ENCODE measurements at places on chromosomes 11 and 22.

DNA sequence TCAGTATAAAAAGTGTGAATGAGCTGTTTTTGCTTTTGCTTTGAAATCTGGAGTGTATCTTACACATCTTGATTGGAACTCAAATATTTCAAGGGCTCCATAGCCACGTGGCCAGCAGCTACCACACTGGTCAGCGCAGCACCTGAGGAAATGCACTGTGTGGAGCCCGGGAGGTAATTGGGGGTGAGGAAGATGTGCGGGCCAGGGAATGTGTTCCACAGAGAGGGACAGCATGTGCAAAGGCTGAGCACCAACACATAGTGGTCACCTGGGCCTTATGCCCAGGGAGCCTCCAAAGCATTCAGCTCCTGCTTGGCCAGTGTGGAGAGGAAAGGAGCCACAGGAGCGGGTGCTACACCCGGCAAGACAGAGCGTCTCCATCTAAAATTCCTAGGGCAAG, 20.8 kb downstream of the RELT start:
- no peak overlapping the region for H3K4me3 ChIP-seq
- no peaks in the 10 kb centered on the region for H3K27me3 ChIP-seq
- H3K36me3 ChIP-seq: peaks cover 2% of the 10 kb centered on the region
- DNase-seq: no peak

DNA sequence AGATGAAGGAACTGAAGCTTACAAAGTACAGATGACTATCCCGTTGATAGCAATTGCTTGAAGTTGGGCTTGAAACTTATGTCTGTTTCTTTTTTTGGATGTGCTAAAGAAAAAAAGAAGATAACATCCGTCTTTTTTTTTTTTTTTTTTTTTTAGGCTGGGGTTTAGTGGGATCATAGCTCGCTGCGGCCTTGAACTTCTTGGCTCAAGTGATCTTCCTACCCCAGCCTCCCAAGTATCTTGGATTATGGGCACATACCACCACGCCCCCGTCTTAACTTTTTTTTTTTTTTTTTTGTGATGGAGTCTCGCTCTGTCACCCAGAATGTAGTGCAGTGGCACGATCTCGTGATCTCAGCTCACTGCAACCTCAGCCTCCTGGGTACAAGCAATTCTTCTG, 40.8 kb upstream of the SCN3B start:
- peaks cover 7% of the 10 kb centered on the region for H3K27me3 ChIP-seq
- no peaks in the 10 kb centered on the region for H3K4me1 ChIP-seq
- no peaks in the 10 kb centered on the region for H3K36me3 ChIP-seq
- no peak overlapping the region for H3K4me3 ChIP-seq
- no peak overlapping the region for H3K27ac ChIP-seq
- no peak for DNase-seq

DNA sequence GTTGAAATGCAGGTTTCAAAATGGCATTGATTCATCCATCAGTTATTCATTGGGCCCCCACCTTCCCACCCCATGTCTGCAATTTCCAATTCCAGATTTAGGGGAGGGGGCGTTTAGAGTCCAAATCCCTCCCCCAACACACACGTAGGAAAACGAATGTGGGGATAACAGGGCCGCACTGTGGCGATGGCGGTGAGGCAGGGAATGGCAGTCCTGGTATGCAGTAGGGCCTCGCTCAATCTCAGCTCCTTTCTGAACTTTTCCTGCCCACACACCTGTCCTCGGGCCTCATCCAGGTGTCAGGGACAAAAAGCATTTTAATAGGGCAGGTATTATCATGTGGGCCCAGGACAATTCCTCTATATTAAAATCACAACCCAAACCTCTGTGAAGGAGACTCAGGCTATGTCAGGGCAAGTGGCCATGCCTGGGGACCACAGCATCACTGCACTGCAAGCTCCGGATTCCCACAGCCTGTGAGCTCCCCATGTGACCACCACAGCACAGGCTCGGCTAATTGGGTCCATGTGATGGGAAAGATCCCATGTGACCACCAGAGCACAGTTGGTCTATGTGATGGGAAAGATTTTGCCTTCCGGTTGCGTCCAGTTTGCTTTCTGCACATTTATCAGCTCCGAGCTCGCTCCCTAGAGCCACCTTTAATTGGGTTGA, 44.5 kb downstream of the RTL6 start:
- H3K27me3 ChIP-seq: no peaks in the 10 kb centered on the region
- no peaks in the 10 kb centered on the region for H3K36me3 ChIP-seq
- no peak for DNase-seq
- H3K27ac ChIP-seq: no peak overlapping the region
- H3K4me1 ChIP-seq: peaks cover 24% of the 10 kb centered on the region

- no peak for DNase-seq
- H3K36me3 ChIP-seq: peaks cover 45% of the 10 kb centered on the region
- H3K4me3 ChIP-seq: peak overlapping the region; percentile 48
- H3K4me1 ChIP-seq: no peaks in the 10 kb centered on the region
- H3K27ac ChIP-seq: peak overlapping the region; percentile 38
These were observed 11.0 kb downstream of the DDB2 start for GRCh38 chr11:47225552-47226400.

Data from CD4-positive, CD25-positive, alpha-beta regulatory T cell (primary cell).